Kidney glomerular epithelial cell (primary cell): ENCODE measurements at places on chromosomes 4 and X.

- no peak for DNase-seq
Measured at GRCh38 chr4:76655566-76656479, 220.8 kb downstream of the SHROOM3 start.

DNA sequence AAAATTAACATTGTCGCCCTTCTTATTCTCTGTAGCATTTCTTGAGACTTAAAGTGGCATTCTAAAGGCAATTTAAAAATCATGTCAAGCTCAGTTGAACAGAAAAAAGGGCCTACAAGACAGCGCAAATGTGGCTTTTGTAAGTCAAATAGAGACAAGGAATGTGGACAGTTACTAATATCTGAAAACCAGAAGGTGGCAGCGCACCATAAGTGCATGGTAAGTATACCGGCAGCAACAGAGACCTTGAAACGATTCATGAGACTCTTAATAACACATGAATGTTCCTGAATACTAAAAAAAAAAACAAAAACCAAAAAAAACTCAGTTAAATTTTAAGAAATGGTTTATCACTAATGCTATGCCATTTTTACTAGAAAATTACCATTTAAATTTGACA lies 82.4 kb upstream of the HPRT1 start:
- DNase-seq, result peak; percentile 20

GRCh38 chrX:15985937-15986336 lies 131.3 kb upstream of the AP1S2 start:
- no peak for DNase-seq

- DNase-seq, result no peak
Measured at GRCh38 chrX:48530736-48531135, 8.8 kb upstream of the TBC1D25 start.

DNA sequence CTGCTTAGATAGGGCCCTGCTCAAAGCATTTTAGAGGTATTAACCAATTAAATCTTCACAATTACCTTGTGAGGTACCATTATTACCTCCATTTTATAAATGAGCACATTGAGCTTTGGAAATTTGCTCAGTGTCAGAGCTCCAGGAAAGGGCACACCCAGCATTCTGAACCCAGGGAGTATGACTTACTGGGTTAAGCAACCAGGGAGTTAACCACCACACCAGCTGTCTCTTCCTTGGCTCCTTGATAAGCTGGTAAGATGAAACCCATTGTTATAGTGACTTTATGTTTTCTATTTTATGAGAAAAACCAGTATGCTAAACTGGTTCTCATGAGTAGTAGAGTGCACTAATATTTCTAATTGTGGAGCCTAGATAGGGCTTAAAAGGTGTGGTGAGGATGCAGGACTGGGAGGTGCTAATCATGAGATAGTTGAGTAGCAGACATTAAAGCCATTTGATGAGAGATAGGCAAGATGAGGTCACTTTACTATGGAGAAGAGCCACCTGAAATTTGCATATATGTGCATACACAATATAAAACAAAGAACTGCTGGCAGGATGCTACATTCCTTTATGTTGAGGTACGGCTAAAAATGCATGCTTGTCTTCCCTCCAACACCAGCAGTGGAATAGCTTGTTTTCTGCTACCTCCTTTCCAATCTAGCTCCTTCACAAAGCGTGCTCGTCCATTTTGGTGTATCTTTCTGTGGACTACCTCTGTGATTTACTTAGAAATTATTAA lies 556.1 kb downstream of the SPRY1 start:
- no peak for DNase-seq

DNA sequence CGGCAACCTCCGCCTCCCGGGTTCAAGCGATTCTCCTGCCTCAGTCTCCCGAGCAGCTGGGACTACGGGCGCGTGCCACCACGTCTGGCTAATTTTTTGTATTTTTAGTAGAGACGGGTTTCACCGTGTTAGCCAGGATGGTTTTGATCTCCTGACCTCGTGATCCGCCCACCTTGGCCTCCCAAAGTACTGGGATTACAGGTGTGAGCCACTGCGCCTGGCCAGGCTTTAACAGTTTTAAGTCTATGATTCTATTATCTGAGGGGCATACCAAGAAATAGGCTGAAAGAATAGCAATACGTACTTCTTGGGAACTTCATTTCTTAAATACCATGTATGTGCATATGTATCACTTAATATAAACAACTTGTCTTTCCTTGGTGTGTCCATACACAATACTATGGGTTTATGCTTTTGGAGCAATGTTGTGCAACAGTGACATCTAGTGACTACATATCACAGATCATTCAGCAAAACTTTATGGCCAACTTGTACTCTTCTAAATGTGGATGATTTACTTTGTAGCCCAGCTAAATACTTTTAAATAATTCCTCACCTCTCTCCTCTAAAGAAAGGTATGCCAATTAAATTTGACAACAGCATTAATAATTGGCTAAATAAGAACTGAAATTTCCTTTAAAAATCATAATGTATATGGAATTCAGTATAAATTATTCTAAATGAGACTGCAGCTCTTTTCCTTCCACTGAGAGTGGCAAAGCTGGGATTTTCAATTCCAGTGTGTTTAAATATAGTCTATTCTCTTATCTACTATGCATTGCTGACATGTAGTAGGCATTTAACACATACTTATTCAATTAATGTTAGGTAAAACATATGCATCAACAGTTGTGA lies 10.4 kb downstream of the SLC9B1 start:
- DNase-seq, result peak; percentile 58

DNA sequence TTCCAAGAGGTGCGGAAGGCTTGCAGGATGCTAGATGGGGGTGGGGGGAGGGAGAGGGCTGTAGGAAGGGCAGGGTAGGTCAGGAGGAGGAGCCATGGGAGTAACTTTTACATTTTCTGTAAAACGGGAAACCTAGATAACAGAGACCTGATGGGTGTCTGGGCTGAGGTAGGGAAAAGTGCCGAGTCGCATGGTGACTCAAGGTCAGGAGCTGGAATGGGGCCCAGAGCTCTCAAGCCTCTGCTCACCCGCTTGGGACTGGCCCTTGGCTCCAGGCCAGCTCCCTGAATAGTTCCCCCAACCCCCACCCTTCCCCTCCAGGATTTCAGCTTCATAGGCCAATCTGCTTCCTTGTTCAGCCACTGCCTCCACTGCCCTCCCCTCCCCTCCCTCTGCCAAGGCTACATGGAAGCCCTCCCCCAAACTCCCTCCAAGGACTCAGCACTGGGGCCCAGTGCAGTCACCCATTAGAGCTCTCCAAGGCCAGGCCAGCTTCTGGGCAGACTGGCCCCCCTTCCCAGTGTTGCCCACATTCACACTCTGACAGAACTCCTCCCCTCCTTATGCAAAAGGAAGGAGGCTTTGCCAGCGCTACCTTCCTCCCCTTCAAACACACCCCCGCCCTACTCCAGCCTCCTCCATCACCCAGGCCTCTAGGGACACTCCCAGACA lies 43.6 kb downstream of the TSC22D3 start:
- peak; percentile 77 for DNase-seq

DNA sequence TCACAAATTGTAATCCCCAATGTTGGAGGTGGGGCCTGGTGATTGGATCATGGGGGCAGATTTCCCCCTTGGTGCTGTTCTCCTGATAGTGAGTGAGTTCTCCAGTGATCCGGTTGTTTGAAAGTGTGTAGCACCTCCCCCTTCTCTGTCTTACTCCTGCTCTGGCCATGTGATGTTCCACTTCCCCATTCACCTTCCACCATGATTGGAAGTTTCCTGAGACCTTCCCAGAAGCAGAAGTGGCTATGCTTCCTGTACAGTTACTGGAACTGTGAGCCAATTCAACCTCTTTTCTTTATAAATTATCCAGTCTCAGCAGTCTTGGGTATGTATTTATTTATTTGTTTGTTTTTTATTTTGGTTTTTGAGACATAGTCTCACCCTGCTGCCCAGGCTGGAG lies 143.2 kb downstream of the CPE start:
- no peak for DNase-seq

- DNase-seq, result no peak
Measured at GRCh38 chr4:85028910-85029309, 62.4 kb upstream of the WDFY3 start.

DNA sequence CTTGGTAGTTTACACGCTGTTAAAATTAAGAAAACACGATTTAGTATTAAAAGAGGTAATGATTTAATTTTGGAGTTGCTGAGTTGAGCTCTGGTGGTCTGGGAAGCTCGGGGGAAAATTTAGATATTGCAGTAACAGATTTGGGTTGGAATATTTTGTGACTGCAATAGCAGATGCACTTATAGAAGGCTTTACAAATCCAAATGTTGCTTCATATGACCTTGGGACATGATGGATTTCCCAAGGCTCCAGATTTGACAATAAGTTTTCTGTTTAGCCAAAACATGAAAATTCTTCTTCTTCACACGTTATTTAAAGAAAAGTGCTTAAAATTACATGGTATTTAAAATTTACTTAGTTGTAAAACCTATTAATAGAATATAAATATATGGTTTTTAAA lies 302.0 kb downstream of the SPRY1 start:
- DNase-seq, result no peak

GRCh38 chr4:79864500-79865200 lies 208.4 kb downstream of the ANTXR2 start:
- DNase-seq, result no peak

DNA sequence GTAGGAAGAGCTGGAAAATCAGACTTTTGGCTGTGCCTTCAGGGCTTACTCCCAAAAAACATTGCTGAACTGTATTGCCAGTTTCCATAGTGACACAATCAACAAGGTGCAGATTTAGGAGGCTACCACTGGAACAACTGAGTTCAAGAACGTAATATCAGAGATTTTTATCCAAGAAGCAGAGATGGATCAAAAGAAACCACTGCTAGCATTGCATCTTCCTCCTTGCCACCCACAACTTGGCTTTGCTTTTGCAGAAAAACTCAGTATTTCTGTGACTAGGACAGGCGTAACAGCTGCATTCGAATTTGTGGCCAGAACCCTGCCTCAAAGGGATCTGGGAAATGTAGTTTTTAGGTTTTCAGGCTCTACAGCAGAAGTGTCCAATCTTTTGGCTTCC lies 27.8 kb upstream of the WDFY3 start:
- no peak for DNase-seq

DNA sequence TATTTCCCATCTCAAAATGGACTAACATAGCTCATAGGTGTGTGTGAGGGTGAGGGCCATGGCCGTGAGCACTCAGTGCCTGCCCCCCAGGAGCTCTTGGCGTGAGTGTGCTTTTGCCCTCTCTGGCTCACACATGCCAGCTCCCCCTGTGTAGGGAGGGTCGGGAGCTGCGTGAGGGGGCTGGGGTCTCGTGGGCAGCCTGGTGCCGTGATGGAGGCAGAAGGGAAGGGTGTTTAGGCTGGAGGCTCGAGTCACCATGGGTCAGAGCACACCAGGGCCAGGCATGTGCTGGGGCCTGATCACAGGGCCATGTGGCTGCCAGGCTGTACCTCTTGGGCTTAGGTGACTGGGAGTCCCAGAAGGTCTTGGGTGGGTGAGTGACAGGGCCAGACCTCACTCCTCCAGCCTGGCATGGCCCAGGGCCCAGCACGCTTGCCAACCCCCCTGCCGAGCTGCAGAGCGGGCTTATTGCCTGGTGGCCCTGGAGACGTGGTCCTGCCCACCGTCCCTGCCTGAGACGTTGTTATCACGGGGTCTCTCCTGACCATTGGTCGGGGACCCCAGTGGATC lies 44.0 kb downstream of the ADRA2C start:
- DNase-seq, result no peak

- DNase-seq, result no peak
Measured at GRCh38 chr4:81684352-81684751, 212.6 kb upstream of the RASGEF1B start.

- no peak for DNase-seq
Measured at GRCh38 chr4:164977243-164978164, at the start of gene TRIM61. TRIM61 (minus strand) TSS chr4:164977657; CDS start chr4:164970002, 7,655 bp downstream.

- no peak for DNase-seq
Measured at GRCh38 chrX:150651906-150652305, 41.3 kb upstream of the MTMR1 start.

- no peak for DNase-seq
Measured at GRCh38 chr4:57691370-57691769, 581.2 kb upstream of the IGFBP7 start.

GRCh38 chrX:42755815-42756214 lies 22.1 kb downstream of the PPP1R2C start:
- peak; percentile 46 for DNase-seq

DNA sequence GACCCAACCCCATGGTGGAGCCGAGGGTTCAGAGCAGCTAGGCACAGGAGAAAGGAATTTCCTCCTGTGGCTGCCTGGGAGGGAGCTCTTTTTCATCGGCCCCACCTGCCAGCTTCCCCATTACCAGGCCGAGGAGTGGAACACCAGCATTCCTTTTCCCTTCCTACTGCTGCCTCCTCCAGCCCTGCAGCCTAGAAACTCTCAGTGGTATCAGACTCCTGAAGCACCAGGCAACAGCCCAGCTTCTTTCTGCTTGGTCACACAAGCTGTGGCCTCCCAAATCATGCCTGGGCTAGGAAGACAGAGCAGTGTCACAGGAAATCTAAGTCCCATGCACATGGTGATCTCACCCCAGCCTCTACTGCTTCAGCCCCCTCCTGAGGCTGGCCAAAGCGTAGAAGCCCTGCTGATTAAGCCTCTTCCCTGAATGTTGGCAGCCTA lies 30.1 kb downstream of the RTL5 start:
- DNase-seq, result no peak

DNA sequence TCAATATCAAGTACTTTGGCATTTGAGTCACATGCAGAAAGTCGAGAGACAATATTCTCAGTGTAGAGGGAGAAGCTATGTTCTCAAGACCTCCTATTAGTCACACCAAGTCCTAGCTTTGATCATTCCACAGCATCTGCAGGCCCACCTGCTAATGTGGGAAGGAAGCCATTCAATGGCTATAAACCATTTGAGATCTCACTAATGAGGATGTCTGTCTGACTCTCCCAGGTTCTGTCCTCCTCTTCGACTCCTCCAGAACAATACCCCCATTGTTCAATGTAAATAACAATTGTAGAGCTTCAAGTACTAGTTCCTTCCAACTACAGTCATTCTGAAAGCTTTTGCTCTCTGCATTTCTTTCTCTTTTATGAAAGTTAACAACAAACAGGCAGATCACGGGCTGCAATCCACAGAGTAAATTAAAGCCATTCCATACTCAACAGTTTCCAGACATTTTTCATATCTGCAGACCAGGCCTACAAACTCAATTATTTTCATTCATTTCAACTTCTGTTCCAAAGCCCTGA lies 140.2 kb upstream of the EDNRA start:
- DNase-seq, result no peak

DNA sequence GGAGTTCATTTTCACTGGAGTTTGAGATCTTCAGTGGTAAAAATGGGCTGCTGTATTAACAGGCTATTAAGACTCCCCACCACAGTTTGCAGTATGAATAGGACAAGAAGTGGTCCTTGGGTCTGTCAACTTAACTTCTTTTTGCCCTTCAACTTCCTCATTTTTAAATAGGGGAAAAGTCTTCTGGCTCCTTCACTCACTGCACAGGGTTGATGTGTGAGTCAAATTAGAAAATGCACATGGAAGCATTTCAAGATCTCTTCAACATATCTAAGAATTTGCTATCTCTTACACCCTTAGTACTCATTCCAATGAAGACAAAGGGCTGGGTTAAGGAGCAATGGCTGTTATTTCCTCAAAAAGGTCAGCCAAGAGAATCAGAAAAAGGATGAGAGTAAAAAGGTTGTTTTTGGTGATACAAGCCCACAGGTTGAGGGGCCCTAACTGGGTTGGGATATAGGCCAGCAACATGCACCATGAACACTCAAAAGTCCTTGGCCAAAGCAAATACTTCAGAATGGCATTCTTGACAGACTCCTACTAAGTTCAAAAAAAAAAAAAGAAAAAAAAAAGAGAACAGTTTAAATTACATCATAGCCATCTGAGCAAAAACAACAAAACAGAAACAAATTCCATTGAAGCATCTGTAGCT lies 13.4 kb downstream of the PDE5A start:
- DNase-seq, result no peak

- no peak for DNase-seq
Measured at GRCh38 chr4:155706147-155706546, 39.5 kb downstream of the GUCY1A1 start.

- DNase-seq, result no peak
Measured at GRCh38 chr4:174189392-174190015, 94.0 kb downstream of the FBXO8 start.
